ENCODE measurements at places on chromosomes 12 and 14.

DNA sequence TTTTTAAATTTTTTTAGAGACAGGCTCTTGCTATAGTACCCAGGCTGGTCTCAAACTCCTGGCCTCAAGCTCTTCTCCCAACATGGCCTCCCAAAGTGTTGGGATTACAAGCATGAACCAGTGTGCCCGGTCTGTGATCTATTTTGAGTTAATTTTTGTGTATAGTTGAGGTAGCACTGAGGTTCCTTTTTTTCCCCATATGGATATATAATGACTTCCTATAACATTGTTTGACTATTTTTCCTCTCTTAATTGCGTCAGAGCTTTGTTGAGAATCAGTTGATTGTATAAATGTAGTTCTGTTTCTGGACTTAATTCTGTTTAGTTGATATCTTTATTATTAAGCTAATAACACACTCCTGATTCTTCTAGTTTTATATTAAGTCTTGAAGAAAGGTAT lies 8.6 kb upstream of the M6PR start:
- no peak for DNase-seq

DNA sequence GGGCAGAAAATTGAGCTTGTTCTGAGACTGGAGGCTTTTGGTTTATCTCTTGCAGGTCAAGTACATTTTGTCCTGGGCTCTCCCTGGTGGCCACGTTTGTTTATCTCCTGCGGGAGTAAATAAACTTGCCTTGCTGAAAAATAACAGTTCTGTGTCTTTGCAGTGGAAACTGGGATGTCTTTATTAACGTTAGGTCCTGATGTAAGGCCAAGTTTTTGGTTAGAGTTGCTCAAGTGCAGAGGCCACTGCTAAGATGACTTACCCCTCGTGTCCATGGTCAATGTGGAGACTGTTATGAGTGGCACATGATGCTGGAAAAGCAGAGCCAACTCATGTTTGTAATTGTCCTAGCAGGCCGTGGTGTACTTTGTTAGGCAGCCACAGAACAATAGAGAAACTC lies 3.8 kb downstream of the PTPN11 start:
- DNase-seq, result no peak

DNA sequence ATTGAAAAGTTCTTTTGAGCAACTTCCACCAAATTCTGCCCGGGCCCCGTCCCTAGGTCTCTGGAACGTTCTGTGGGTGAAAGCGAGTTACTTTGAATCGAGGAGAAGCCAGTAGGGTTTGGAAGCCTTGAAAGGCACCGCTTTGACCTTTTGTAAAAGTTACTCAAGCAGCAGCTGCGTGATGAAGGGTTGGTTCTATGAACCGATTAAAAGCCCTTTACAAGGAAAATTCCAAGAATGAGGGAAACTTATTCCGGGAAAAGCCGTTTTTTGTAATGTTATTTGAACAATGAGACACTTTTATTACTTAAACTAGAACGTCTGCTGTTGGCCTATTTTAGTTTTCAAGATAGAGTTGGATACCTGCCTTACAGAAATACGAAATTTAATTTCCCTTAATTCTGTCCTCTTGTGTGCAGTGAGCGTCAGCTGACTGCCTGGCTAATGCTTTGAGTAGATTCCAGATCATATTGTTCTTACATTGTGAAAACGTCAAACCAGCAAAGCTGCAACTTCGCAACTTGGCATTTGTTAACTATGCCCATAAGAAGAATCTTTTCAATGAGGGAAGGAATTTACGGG lies 906 bp downstream of the LARP4 start:
- no peak for DNase-seq

DNA sequence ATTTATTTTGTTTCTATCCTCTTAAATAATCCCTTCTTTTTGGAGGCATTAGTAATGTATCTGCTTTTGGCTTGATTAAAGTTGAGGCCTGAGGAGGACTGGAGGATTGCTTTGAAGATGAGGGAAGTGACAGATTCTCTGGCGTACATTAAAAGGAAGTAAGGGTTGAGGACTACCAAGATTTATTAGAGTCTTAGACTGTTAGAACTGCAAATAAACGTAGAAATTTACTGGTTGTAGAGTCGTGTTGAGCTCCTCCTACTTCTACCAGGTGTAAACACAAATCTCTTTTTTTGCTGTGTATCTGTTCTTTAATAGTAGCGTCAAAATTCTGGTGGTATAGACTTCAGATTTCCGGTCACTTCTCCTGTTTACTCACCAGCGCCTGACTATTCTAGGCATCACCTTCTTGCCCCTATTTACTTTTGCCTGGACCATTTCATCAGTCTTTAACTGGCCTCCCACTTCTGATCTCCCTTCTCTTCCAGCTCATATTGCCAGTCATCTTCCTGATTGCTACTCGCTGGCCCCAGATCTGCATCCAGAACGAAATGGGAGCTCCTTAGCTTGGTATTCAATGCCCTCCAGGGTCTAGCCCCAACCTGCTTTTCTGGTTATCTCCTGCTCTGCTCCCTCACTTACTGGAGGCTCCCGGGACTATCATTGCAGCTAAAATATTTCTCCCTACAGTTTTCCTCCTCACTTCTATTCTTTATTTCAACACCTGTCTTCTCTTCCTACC lies 8.4 kb upstream of the EID3 start:
- no peak for DNase-seq

- DNase-seq, result no peak
These were observed 84.9 kb upstream of the OTX2 start for GRCh38 chr14:56895154-56895553.

DNA sequence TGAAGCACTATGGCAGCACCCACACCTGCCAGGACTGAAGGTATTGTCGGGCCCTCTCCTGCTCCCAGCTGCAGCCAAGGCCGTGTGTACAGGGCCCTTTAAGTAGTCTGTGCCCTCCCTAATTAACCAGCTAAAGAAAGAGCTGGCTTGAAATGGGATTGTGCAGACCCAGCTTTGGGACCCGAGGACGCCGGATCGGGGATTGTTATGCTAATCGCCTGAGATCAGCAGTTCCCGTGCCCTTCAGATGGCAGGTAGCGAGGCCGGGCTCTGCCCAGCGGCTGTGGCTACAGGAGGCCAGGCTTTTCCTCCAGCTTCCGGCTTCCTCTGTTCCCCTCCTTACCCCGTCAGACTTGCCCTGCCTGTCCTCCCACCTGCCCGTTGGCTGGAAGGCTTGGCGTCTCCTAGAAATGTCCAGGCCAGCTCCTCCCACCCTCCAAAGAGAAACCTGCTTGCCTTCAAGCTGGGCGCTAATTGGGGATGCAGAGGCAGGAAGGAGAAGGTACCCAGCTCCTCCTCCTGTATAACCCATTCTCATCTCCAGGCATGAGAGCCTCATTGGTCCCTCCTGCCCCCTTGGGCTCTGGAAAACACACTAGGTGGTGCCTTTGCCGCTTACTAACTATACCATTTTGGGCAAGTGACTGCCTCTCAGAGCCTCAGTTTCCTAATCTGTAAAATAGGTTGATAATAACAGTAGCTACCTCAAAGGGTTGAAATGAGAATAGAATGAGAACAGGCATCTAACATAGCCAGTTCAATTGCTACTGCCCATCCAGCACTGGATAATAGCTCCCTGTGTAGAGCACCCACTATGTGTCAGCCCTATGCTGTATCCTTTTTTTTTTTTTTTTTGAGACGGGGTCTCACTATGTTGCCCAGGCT lies 25.8 kb upstream of the MSI1 start:
- no peak for DNase-seq

DNA sequence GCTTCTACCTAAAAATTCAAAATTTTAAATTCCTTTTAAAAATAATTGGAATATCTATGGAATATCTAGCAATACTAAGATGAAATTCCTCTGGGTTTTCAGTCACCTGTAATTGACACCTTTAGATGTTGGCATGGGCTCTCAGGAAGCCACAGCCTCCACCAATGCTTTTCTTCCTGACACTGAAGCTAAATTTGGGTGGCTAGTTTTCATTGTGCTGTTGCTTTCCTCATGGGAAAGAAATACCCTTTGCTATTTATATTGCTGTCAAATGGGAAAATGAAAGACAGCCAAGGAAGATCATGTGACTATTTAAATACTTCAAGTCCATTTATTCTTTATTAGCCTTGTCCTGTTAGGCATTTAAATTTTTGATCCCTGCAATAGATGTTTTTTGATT lies 313.0 kb downstream of the NAV3 start:
- no peak for DNase-seq

- DNase-seq, result no peak
These were observed 10.6 kb downstream of the FICD start for GRCh38 chr12:108525681-108526080.

- DNase-seq, result no peak
These were observed 113.1 kb downstream of the TRAFD1 start for GRCh38 chr12:112238441-112238840.

GRCh38 chr12:14776236-14776961 lies 26.9 kb downstream of the WBP11 start:
- no peak for DNase-seq
